ENCODE measurements at places on chromosomes 5 and 9. TPM values are rescaled to one million over a fixed set of nuclear protein-coding genes. Genes with fewer than 3 reads are reported as not detected.

TNIP1 gene
- total RNA-seq, result 245 TPM

PCDHGA1 gene
- not detected for total RNA-seq

DIRAS2 gene
- total RNA-seq, result not detected

ATP6V0E1 gene
- total RNA-seq, result 104 TPM

GRIA1 gene
- not detected for total RNA-seq

ECM2 gene
- total RNA-seq, result not detected

OCLN gene
- 2.0 TPM for total RNA-seq

NOTCH1 gene
- total RNA-seq, result 31.7 TPM

DOCK2 gene
- 284 TPM for total RNA-seq

FBXW2 gene
- 60.6 TPM for total RNA-seq

TGFBI gene
- 8.6 TPM for total RNA-seq

TRPM3 gene
- not detected for total RNA-seq

CCL28 gene
- 10.6 TPM for total RNA-seq

MPDZ gene
- not detected for total RNA-seq

ADAMTS12 gene
- total RNA-seq, result not detected

KLHL3 gene
- total RNA-seq, result 17.5 TPM

MARCOL gene
- total RNA-seq, result not detected

GABRP gene
- not detected for total RNA-seq

HSPA9 gene
- total RNA-seq, result 305 TPM

DMRTA1 gene
- total RNA-seq, result 0.42 TPM

CDH12 gene
- not detected for total RNA-seq

NMUR2 gene
- not detected for total RNA-seq

SLC2A6 gene
- 3.4 TPM for total RNA-seq

IFNA17 gene
- not detected for total RNA-seq

SMC2 gene
- total RNA-seq, result 5.3 TPM

PDCD1LG2 gene
- 0.50 TPM for total RNA-seq

PCDHB14 gene
- not detected for total RNA-seq

VLDLR gene
- total RNA-seq, result 0.15 TPM

FOXD4L6 gene
- not detected for total RNA-seq

All from T-helper 17 cell (primary cell).